ENCODE measurements at places on chromosomes 11 and 22. TPM values are rescaled to one million over a fixed set of nuclear protein-coding genes. Genes with fewer than 3 reads are reported as not detected.

The INS gene
- not detected for total RNA-seq

The BATF2 gene
- not detected for total RNA-seq

The ZNF280B gene
- total RNA-seq: 1.7 TPM

The AMOTL1 gene
- 7.4 TPM for total RNA-seq

The GUCY1A2 gene
- not detected for total RNA-seq

The CTSF gene
- total RNA-seq: 4.5 TPM

The SMTNL1 gene
- not detected for total RNA-seq

The OR2AT4 gene
- not detected for total RNA-seq

The SMIM38 gene
- not detected for total RNA-seq

The IFT27 gene
- 25.7 TPM for total RNA-seq

The B3GAT3 gene
- total RNA-seq: 73.2 TPM

The PTPRCAP gene
- 425 TPM for total RNA-seq

The P2RY6 gene
- total RNA-seq: not detected

The MOV10L1 gene
- total RNA-seq: not detected

The GAB2 gene
- 17.0 TPM for total RNA-seq

The SERPING1 gene
- total RNA-seq: not detected

The VEGFB gene
- total RNA-seq: 88.6 TPM

The PHF5A gene
- total RNA-seq: 46.5 TPM

The NOX4 gene
- total RNA-seq: not detected

The IFTAP gene
- total RNA-seq: 1.3 TPM

The LSP1 gene
- 547 TPM for total RNA-seq

The GLYATL2 gene
- total RNA-seq: not detected

The KRTAP5-9 gene
- total RNA-seq: not detected

The JHY gene
- 0.87 TPM for total RNA-seq

The ANGPTL5 gene
- not detected for total RNA-seq

The SCN4B gene
- 0.10 TPM for total RNA-seq

The GAS2 gene
- 2.3 TPM for total RNA-seq

The SLC7A4 gene
- not detected for total RNA-seq

The RIMBP3B gene
- total RNA-seq: 0.87 TPM

The GP1BB gene
- total RNA-seq: not detected

The HYOU1 gene
- 123 TPM for total RNA-seq

The LIF gene
- 100 TPM for total RNA-seq

The TRIM6 gene
- 0.28 TPM for total RNA-seq

The TUG1 gene
- 82.5 TPM for total RNA-seq

The HBB gene
- total RNA-seq: not detected

The C22orf42 gene
- not detected for total RNA-seq

The NEFH gene
- total RNA-seq: 1.5 TPM

The C11orf42 gene
- not detected for total RNA-seq

The BIK gene
- 1.4 TPM for total RNA-seq

The SYTL2 gene
- total RNA-seq: 61.8 TPM

The TYR gene
- total RNA-seq: not detected

The MOGAT2 gene
- total RNA-seq: not detected

The TBX1 gene
- not detected for total RNA-seq

The PPP6R3 gene
- total RNA-seq: 113 TPM

Measured in activated naive CD4-positive, alpha-beta T cell treated with anti-CD3 and anti-CD28 coated beads, Interleukin-2, amount 10 ng/mL, durations not matched to agents 5 hours and 36 hours (primary cell).